ENCODE measurements at places on chromosomes 5 and 9.

- no peak for DNase-seq
Observed at GRCh38 chr5:149297340-149298025, 25.8 kb downstream of the AFAP1L1 start.

GRCh38 chr5:40569546-40570270 lies 110.0 kb upstream of the PTGER4 start:
- DNase-seq = no peak

DNA sequence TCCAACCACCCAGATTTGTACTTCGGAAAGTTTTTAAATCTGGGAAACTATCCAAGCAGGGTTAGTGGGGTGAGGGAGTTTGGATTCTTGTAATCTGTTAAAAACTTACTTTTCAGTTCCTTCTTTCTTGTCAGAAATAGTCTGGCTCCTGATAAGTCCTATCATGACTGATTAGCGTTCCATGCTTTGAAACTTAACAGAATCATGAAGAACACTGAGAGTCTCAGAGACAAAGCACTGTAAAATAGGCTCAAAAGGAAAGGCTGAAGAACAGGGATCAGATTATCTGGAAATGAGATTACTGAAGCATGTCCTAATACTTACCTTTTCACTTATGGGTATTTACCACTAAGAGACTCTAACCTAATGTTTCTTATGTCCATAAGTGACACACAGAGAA lies 242.5 kb downstream of the ARRDC3 start:
- no peak for DNase-seq

- DNase-seq = no peak
Observed at GRCh38 chr9:98794802-98795201, 1.6 kb downstream of the ANKS6 start.

DNA sequence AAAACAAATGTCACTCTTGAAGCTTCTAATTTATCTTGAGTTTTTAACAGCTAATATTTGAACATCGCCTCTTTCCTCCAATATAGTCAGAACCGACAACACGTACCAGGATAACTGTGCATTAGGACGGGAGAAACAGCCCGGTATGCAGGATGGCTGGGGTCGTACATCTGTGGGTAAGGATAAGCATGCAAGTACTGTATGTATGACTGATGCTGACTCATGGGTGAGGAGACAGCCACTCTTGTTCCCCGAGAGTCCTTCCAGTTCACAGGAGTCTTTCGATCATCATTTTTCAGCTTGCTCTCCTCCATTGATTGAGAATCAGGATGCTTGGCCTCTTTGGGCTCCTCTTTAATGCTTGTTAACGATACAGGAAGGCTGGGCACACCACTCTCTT lies 102.3 kb downstream of the ZNF608 start:
- DNase-seq = no peak

DNA sequence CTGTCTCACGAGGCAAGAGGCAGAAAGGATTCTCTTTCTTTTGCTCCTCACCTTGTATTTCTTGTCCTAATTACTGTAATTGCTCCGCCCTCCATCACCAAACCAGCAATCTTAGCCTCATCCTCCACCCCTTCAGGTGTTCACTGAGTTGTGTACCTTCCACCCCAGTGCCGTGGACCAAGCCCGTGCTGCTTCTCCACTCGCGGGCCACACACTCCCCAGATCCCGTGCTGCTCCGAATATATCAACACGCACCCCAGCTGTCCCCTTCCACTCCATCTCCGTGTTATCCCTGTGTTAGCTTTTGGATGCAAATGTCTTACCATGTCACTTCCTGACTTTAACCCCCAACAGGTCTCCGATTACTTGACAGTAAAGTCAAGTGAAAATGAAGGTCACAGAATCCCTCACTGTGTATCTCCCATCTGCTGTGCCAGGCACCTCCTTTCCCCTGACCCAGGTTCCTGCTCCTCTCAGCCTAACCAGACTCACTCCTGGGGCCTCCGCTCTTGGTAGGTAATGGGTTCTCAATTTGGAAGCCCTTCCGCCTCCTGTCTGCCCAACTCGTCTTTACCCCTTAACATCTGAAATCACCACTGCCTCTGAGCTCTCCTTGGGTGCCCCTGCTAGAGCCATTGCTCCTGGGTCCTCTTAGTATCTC lies 320.2 kb downstream of the MED10 start:
- no peak for DNase-seq

DNA sequence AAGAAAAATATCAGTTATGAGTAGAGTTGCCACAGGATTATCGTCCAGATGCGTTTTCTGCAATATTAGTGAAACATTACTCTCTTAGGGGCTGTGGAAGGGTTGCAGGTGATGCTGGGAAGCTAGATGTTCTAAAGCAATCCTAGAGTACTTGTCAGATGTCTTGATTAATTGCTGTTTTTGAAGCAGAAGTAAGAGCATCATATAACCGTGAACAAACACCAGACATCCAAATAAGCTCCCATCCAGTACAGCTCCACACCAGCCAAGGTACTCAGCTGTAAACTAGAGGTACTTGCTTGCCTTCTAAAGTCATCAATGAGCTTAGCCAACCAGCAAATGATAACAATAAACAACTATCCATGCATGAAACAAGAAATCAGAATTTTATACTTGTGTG lies 131.1 kb downstream of the ST8SIA4 start:
- DNase-seq = no peak

DNA sequence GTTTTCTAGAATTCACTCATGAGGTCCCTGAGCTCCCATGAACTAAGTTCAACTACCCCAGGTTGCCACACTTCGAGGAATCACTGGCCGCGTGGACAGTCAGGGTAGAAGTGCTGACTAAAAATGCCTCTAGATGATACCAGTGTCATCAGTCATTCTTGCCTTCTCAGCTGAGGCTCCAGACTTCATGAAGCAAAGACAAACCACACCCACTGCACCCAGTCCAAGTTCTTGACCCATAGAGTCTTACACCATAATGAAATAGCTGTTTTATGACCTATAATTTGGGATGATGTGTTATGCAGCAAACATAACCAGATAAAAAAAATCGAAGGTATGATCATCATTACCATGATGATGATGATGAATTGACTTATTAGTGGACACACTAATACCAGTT lies 632.9 kb upstream of the TLE4 start:
- no peak for DNase-seq

DNA sequence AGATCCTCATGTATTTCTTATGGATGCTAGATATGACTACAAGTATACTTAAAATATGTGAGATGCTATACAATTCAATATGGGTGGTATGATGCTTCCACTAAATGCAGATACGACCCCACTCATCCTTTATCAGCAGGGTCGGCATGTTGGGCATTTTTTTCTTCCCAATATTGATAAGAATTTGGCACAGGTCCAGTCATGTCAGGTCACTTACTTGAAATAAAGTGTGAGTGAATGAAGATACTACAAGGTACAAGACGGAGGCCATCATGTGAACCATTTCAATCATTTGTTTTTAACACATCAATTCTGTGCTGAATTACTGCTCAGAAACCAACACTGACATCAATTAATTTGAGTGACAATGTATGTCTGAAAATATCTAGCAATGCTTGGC lies 146.9 kb upstream of the GNA14 start:
- DNase-seq = no peak

DNA sequence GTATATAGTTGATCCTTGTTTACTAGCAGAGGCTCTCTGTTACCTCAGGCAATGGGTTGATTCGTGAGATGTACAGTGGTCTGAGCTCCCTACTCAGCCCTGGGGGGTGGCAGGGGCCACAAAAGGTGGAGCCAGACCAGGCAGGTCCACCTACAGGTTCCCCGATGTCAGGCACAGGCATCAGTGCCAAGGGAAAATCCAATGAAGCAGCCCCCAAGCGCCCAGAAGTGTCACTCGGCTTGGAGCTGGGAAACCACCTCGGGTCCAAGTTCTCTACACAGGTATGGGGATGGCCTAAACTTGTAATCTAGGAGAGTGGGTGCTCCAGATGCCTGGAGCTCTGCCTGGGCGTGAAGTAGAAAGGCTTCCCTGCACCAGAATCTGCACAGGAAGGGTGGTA lies 188.8 kb downstream of the KIAA0825 start:
- no peak for DNase-seq

DNA sequence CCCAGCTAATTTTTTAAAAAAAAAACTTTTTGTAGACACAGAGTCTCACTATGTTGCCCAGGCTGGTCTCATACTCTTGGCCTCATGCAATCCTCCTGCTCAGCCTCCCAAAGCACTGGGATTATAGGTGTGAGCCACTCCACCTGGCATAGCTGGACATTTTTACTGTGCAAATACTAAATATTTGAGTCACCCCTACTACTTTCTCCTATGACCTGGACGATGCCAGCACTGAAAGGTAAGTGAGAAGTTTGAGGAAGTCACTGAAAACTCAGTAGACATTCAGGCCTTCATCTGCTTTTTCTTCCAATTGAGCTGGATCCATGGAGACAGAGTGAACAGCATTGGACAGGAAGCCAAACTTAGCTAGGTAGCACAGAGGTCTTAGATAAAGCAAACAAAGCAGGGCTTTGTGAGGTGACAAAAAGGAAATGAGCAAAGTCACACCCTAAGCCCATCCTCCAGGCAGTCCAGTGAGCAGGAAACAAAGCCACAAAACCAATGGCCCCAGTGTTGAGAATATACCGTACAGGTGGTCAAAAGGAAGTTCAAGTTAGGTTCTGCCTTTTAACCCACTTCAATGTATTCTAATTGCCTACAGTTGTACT lies 192.6 kb upstream of the RASA1 start:
- no peak for DNase-seq

DNA sequence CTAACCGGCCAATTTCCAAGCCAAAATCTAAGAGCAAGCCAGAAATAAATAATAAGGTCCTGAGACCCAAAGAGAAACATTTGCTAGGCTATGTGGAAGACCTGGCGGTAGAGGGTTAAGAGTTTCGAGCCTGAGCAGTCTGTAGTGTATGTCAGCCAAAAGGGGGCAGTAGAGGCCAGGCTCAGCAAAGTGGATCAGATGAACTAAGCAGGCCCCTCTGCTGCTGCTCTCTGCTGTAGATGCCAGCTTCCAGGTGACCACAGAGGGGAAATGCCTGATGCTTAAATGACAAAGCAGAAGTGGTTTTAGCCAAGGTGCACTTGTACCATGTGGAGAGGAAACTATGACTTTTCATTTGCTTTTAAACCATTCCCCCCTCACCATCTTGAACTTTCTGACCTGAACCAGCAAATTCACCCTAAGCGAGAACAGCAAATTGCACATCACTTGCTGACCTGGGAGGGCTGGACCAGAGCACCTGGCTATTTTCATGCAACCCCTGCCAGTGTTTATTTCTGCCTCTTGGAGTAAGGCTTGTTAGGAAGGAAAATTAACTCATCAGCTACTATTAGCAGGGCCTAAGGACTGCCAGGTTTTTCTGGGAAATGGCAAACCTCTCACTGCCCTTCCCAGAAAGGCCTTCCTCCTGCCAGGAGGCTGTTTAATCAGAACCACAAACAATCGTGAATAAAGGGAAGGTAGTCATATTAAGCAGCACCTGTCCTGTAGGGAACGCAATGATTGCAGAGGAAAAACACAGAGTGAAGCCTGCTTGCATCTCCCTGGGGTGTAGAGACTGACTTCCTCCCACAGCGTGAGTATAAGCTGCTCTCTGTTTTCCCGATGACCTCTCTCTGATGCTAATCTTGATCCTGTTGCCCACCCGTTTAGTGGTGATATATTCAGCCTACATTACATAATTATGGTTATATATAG lies 818.2 kb downstream of the TLR4 start:
- peak; percentile 4 for DNase-seq

DNA sequence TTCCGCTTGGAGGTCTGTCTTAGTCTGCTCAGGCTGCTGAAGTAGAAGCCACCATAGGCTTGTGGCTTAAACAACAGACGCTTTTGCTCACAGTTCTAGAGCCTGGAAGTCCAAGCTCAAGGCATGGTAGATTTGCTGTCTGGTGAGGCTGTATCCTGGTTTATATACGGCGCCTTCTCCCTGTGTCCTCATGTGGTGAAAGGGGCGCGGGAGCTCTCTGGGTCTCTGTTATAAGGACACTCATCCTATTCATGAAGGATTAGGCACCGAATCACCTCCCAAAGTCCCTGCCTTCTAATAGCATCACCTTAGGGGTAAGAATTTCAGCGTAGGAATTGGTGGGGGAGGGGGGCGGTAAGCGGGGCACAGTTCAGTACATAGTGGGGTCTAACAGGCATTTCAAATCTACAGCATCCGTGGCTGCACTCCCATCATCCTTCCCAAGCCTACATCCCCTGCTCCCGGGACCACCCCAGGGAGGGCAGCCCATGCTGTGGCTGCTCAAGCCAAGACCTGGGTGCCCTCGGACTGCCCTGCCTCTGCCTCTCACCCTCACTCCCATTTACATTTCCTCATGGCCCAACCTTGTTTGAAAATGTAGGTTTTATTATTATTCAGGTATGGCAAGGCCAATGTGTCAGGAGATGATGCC lies 15.1 kb upstream of the LPCAT1 start:
- DNase-seq = no peak

GRCh38 chr5:746258-746761 lies 38.2 kb downstream of the ZDHHC11B start:
- DNase-seq = no peak

GRCh38 chr9:136588663-136589464 lies 43.0 kb upstream of the NOTCH1 start:
- no peak for DNase-seq

DNA sequence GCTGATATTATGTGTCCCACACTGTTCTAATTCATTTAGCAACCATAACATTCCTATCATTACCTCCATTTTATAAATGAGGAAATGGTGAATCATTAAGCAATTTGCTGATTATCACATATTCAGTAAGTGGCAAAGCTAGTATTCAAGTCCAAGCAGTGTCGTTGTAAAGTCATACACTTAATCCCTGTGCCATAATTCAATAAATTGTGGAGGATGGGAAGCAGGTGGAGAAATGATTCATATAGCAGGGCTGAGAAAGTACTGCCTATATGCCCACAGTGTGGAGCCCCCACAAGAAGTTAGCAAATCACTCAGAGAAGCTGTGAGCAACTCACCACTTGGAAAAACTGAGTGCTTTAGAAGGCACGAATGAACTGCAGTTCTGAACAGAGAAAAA lies 691.0 kb downstream of the PTPRD start:
- no peak for DNase-seq

GRCh38 chr9:4126184-4126865 lies 173.5 kb downstream of the GLIS3 start:
- DNase-seq = no peak

- DNase-seq = no peak
Observed at GRCh38 chr5:142888469-142889085, 118.4 kb downstream of the ARHGAP26 start.

- peak; percentile 40 for DNase-seq
Observed at GRCh38 chr5:155728146-155728856, 598.7 kb upstream of the SGCD start.

All from anterior cingulate cortex (tissue), 58 donors.